ENCODE measurements at places on chromosomes 12 and 14. TPM values are rescaled to one million over a fixed set of nuclear protein-coding genes. Genes with fewer than 3 reads are reported as not detected.

DNA sequence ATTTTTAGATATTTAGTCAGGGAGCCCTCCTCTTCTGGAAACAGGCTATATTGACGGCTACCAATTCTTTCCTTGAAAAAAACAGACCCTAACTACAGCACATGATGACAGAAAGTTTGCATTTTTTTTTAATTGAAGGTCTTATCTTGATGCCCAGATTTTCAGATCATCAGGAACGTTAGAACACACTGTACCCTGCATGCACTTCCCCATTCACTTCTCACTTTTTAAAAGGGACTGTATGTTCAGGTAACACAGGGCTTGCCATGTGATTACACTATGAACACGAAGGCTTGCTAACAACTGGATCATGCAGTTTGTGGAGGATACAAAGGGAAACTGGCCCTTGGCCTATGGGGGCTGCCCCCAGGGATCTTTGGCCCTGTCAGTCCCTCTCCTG, 92.6 kb downstream of the RPS29 start:
- H3K4me3 ChIP-seq, result no peak overlapping the region
- no peak overlapping the region for H3K27ac ChIP-seq
- no peaks in the 10 kb centered on the region for H3K27me3 ChIP-seq
- no peak for DNase-seq
- no peaks in the 10 kb centered on the region for H3K36me3 ChIP-seq
- H3K4me1 ChIP-seq, result peaks cover 17% of the 10 kb centered on the region

GRCh38 chr14:68568907-68569897, 223.7 kb downstream of the ZFP36L1 start:
- no peaks in the 10 kb centered on the region for H3K36me3 ChIP-seq
- H3K4me1 ChIP-seq, result peaks cover 54% of the 10 kb centered on the region
- peak overlapping the region; percentile 49 for H3K27ac ChIP-seq
- H3K27me3 ChIP-seq, result no peaks in the 10 kb centered on the region
- DNase-seq, result no peak

- H3K4me1 ChIP-seq, result no peaks in the 10 kb centered on the region
- no peaks in the 10 kb centered on the region for H3K27me3 ChIP-seq
- H3K27ac ChIP-seq, result no peak overlapping the region
- no peak for DNase-seq
- no peak overlapping the region for H3K4me3 ChIP-seq
These were observed 107.0 kb downstream of the PAPLN start for GRCh38 chr14:73344319-73344718.

GRCh38 chr12:111761099-111761498, 5.6 kb upstream of the ALDH2 start:
- H3K4me3 ChIP-seq, result no peak overlapping the region
- DNase-seq, result no peak
- H3K4me1 ChIP-seq, result no peaks in the 10 kb centered on the region
- no peaks in the 10 kb centered on the region for H3K36me3 ChIP-seq
- no peak overlapping the region for H3K27ac ChIP-seq

The SPTB gene
- 1.5 TPM for total RNA-seq

All from PC-9 (cell line).